CD4-positive, alpha-beta T cell treated with Interleukin-12 subunit alpha and Interleukin-12 subunit beta, for 1 hour (primary cell): ENCODE measurements at places on chromosomes 3 and 15.

DNA sequence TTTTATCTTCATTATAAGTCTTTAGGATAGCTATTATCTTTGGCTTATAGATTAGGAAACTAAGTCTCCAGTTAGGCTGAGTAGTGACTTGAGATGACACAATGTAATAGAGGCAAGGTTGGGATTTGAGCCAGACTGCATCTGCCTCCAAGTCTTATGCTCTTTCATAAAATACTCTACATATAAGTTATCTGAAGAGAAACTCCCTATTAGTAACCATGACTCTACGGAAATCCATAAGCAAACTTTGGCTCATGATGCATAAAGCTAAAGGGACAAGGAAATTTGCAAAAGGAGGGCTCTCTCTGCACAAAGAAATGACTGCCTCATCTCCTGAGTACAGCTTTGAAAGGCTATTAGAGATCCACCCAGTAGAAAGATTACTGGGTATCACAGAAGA, 77.6 kb upstream of the FRMD4B start:
- DNase-seq, result no peak

DNA sequence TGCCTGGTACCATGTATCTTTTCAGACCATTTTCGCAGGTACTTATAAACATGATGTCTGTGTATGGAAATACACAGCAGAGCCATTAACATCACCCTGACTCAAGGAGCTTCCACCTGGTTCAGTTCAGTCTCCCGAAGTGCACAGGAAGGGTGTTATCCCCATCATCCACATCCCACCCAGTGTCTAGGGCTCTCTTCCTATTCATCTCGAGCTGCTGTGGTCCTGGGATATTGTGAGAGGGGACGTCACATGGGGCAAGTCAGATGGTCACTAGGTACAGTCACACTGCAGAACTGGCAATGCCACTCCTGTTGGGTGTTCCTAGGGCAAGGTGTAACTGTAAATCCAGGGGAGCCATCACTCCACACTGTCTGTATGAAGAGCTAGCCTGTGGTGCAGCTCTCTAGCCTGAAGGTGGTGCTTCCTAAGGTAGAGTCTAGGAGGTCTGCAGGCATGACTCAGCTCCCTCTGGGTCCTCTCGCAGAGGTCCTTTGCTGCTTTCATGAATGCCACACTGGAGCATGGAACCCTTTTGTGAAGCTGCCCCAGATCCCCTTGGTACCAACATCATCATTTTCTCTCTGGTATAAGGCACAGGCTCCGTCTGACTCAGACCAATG, 13.9 kb downstream of the ISLR2 start:
- DNase-seq, result no peak

- no peak for DNase-seq
Measured at GRCh38 chr3:43905157-43905556, 214.4 kb downstream of the ABHD5 start.

GRCh38 chr3:108320746-108321350, 24.5 kb downstream of the HHLA2 start:
- DNase-seq, result no peak

DNA sequence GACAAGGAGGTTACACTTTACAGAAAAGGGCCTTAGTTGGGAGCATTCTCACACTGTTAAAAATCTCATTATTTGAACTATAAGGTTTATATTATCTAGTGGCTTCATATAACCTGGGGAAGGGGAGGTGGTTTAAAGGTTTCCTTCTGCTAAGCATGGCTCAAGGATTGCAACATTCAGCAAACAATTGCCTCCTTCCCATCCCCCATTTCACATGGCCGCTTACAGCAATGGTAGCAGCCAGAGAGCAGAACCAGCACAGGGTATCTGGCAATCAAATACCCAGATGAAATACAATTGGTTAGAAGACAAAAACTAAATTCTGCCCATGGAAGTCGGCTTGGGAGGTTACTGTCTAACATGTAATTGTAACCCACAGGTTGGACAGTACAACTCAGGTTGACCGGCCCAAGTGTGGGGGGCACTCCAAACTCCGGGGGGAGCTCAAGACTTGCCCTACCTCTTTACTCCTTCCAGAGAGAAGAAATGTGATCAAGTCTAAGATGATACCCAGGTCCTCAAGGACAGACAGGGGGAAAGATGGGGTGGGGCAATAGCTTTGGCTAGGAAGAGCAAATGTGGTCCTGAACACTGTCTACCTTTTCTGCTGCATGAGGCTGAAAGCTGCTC, 15.5 kb downstream of the ETV5 start:
- no peak for DNase-seq

- no peak for DNase-seq
Measured at GRCh38 chr15:31236184-31237042, 90.2 kb upstream of the KLF13 start.

DNA sequence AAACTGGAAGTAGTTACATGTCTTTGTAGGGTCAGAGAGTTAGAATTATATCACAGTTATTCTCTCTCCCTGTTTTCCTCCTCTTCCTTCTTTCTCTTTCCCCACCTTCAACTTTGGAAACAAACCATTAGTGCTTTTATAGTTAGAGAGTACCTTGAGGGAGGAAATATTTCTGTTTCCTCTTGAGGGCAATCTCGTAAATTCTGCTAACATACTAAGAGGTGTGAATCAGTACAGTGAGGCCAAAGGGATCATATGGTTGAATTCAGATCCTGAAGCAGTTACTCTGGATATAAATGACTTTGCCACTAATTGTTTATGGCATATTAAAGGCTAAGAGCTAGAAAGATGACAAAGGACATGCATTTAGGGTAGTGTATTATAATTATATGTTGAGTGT, 60.3 kb upstream of the CCNL1 start:
- no peak for DNase-seq

GRCh38 chr3:79202471-79203143, 565.2 kb downstream of the ROBO1 start:
- no peak for DNase-seq

GRCh38 chr3:9583792-9584191, 30.2 kb upstream of the LHFPL4 start:
- DNase-seq, result no peak

GRCh38 chr3:59502806-59503205, 453.0 kb upstream of the CFAP20DC start:
- no peak for DNase-seq

DNA sequence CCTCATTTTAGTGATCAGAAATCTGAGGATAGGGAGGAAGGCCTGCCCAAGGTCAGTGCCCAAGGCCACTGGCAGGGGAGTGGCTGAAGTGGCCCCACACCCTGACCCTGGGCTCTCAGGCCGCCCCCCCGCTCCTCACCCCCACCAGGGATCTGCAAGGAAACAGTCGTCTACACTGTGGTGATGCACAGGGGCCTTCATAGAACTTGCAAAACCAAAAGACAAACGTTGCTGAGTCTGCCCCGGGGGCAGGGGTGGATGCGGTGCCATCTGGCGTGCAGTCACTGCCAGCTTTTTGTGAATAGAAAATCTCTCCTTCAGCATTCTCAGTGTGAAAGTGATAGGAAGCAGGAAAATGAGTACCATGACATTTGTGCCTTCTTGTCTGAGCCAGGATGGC, 41.3 kb downstream of the WHAMM start:
- DNase-seq, result no peak

GRCh38 chr3:120274739-120275167, 10.3 kb downstream of the GPR156 start:
- no peak for DNase-seq

GRCh38 chr3:10700821-10701220, 115.2 kb upstream of the SLC6A11 start:
- DNase-seq, result no peak

- no peak for DNase-seq
Measured at GRCh38 chr15:31104003-31104402, 2.5 kb upstream of the TRPM1 start.

GRCh38 chr15:45573961-45574629, 13.1 kb upstream of the BLOC1S6 start:
- DNase-seq, result peak; percentile 17
